ENCODE measurements at places on chromosomes 11 and 22. TPM values are rescaled to one million over a fixed set of nuclear protein-coding genes. Genes with fewer than 3 reads are reported as not detected.

DNA sequence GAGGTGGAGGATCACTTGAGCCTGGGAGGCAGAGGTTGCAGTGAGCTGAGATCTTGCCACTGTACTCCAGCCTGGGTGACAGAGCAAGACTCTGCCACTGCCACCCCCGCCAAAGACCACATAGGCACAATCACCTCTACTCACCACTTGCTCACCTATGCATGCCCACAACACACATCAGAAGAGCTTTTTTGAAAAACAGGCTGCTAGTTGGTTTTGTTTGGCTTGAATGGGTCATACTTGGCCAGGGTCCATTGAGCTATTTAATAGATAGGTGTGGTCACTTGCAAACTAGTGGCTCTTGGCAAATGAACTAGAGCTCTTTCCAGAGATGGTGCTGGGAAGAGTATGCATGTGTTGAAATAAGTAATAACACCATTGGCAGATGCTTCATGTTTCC, 80.1 kb downstream of the EMSY start:
- no peak for DNase-seq
- no peaks in the 10 kb centered on the region for H3K27me3 ChIP-seq
- no peaks in the 10 kb centered on the region for H3K4me1 ChIP-seq
- peaks cover 54% of the 10 kb centered on the region for H3K36me3 ChIP-seq
- H3K4me3 ChIP-seq: no peak overlapping the region

DNA sequence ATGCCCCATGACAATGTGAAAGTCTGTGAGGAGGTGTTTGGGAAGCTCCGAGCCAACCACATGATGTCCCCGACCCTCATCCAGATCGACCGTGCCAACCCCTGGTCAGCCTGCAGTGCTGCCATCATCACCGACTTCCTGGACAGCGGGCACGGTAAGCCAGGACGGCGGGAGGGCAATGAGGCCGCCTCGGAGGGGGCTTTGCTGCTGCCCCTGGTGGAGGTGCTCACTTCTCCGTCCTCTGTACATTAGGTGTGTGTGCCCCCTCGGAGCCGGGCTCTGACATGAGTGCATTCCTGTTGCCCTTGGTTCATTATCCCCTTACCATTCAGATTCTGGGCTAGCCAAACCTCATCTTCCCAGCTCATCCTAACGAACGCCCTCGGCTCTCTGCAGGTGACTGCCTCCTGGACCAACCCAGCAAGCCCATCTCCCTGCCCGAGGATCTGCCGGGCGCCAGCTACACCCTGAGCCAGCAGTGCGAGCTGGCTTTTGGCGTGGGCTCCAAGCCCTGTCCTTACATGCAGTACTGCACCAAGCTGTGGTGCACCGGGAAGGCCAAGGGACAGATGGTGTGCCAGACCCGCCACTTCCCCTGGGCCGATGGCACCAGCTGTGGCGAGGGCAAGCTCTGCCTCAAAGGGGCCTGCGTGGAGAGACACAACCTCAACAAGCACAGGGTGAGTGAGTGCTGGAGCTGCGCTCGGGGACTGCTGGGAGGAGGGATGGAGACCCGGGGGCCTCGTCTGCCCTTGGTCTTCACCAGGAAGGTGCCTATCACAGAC, 13.8 kb downstream of the ADAMTS15 start:
- no peak for DNase-seq
- H3K4me3 ChIP-seq: no peak overlapping the region
- H3K36me3 ChIP-seq: no peaks in the 10 kb centered on the region
- no peaks in the 10 kb centered on the region for H3K27me3 ChIP-seq
- H3K27ac ChIP-seq: no peak overlapping the region

DNA sequence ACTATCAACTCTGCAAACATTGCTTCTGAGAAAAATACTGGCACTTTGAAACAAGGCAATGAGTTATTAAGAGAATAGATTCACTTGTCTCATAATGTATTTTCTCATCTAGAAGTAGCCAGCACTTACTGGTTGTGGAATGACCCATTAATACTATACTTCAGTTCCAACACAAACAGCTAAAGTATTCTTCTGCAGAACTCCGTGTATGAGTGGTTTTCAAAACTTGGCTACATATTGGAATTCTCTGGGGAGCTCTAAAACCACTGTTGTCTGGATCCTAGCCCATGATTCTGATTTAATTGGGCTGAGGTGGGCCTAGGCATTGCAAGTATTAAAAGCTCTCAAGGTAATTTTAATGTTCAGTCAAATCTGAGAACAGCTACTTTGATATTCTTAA, 1416.4 kb upstream of the RAG2 start:
- H3K4me1 ChIP-seq: no peaks in the 10 kb centered on the region
- no peak overlapping the region for H3K4me3 ChIP-seq
- no peaks in the 10 kb centered on the region for H3K27me3 ChIP-seq

GRCh38 chr11:94271885-94272372, 32.5 kb upstream of the IZUMO1R start:
- no peak for DNase-seq
- H3K4me3 ChIP-seq: no peak overlapping the region
- no peaks in the 10 kb centered on the region for H3K4me1 ChIP-seq
- H3K27ac ChIP-seq: no peak overlapping the region
- H3K36me3 ChIP-seq: no peaks in the 10 kb centered on the region

- no peak for DNase-seq
- no peak overlapping the region for H3K4me3 ChIP-seq
- H3K27me3 ChIP-seq: no peaks in the 10 kb centered on the region
- H3K27ac ChIP-seq: no peak overlapping the region
Observed at GRCh38 chr11:116461789-116462188, 311.0 kb downstream of the BUD13 start.

DNA sequence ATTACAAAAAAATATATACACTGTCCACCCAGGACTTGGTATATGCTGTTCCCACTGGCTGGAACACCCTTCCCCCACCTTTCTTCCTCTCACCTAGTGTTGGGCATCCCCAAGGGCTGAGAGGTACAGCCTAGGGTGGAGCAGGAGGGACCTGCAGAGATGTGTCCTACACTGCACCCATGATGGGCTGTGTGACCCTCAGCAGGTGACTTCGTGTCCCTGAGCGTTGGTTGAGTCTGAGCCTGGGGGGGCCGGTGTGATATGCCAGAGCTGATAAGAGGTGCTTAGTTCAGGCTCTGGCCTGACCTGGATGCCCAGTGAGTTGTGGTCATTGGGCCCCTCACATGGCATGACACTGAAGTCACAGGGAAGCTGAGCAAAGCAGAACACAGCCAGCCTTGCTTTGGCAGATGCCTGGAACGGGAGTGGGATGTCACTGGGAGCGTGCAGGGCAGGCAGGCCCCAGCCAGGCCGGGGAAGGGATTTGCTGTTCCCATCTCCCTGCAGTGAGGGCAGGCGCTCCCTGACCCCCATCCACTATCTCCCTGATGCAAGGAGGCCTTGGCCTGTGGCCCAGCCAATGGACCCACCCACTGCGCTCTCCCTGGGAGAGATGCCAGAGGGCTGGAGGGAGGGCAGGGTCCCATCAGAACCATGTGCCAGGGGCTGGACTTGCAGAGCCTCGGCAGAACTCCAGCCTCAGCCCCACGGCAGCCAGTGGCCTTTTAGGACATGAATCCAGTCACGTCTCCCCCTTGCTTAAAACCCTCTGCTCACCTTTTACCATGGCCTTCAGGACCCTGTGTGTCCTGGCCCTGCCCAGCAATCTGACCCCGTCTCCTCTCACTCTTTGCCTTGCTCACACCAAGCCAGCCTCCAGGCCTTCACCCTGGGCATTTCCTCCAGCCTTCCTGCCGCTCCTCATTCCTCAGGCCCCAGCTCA, 138.9 kb downstream of the MN1 start:
- H3K36me3 ChIP-seq: no peaks in the 10 kb centered on the region
- H3K4me1 ChIP-seq: no peaks in the 10 kb centered on the region
- no peak overlapping the region for H3K4me3 ChIP-seq
- H3K27ac ChIP-seq: no peak overlapping the region
- no peaks in the 10 kb centered on the region for H3K27me3 ChIP-seq
- DNase-seq: no peak

GRCh38 chr11:18727479-18728236, 1.7 kb upstream of the IGSF22 start:
- H3K27ac ChIP-seq: no peak overlapping the region
- H3K4me1 ChIP-seq: no peaks in the 10 kb centered on the region
- peak; percentile 43 for DNase-seq
- H3K36me3 ChIP-seq: no peaks in the 10 kb centered on the region
- no peaks in the 10 kb centered on the region for H3K27me3 ChIP-seq
- no peak overlapping the region for H3K4me3 ChIP-seq

GRCh38 chr11:116993599-116993998, 104.6 kb downstream of the SIK3 start:
- H3K36me3 ChIP-seq: no peaks in the 10 kb centered on the region
- H3K27ac ChIP-seq: no peak overlapping the region
- H3K27me3 ChIP-seq: no peaks in the 10 kb centered on the region
- peaks cover 10% of the 10 kb centered on the region for H3K4me1 ChIP-seq

GRCh38 chr11:8011981-8012444, 24.9 kb downstream of the EIF3F start:
- no peak for DNase-seq
- H3K27me3 ChIP-seq: peaks cover 11% of the 10 kb centered on the region
- H3K36me3 ChIP-seq: no peaks in the 10 kb centered on the region
- H3K4me3 ChIP-seq: no peak overlapping the region

GRCh38 chr11:27213232-27213660, 149.8 kb downstream of the CCDC34 start:
- no peak for DNase-seq
- H3K27ac ChIP-seq: no peak overlapping the region
- no peak overlapping the region for H3K4me3 ChIP-seq
- no peaks in the 10 kb centered on the region for H3K36me3 ChIP-seq

- H3K4me3 ChIP-seq: no peak overlapping the region
- H3K4me1 ChIP-seq: no peaks in the 10 kb centered on the region
- no peak for DNase-seq
- peaks cover 3% of the 10 kb centered on the region for H3K27me3 ChIP-seq
- H3K27ac ChIP-seq: no peak overlapping the region
- H3K36me3 ChIP-seq: no peaks in the 10 kb centered on the region
Observed at GRCh38 chr11:10395166-10395897, 59.7 kb upstream of the AMPD3 start.

DNA sequence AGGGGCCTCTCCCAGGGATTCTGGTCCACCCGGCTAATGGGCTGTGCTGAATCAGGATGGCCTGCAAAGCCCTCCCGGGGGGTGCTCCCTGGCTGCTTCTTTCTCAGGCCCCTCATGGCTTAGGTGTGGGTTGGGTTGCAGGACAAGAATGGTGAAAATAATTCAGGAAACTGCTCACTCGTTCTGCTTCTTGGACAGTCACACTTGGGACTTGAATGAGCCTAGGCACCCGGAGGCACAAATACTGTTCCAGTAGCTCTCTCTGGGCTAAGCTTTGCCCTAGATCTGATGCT, 83.2 kb downstream of the TRIM29 start:
- H3K4me3 ChIP-seq: no peak overlapping the region
- peaks cover 2% of the 10 kb centered on the region for H3K27me3 ChIP-seq
- no peak overlapping the region for H3K27ac ChIP-seq
- DNase-seq: no peak
- H3K4me1 ChIP-seq: no peaks in the 10 kb centered on the region

DNA sequence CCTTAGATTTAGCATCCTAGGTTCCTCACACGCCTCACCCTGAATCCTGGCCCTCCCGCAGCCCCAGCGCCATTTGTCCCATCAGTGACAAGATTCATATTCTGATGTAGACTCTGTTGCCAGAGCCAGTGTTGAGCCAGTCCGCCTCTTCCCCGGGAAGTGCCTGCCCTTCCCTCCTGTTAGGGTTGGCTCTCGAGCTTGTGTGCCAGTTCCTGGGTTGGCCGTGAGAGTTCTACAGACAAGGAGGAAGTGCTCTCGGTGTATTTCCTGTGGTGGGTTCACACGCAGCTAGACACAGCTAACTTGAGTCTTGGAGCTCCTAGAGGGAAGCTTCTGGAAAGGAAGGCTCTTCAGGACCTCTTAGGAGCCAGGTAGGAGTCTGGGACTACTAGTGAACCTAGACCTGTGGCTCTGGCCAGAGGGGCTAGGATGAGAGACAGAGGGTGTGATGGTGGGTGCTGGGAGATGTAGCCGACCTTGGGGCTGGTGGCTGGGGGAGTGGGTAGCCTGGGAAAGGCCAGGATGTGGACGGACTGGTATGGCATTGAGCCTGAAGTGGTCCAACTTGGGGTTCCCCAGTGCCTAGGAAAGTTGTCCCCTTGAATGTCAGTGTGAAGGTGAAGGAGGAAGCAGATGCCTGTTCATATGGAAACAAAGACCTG, at the start of gene IL18BP:
Gene IL18BP, plus strand, starts transcription at position 261 of the 662 bp plus-strand sequence. CDS start 1,076 bp downstream, outside the sequence.
- H3K36me3 ChIP-seq: peaks cover 24% of the 10 kb centered on the region
- H3K27me3 ChIP-seq: no peaks in the 10 kb centered on the region
- peak; percentile 81 for DNase-seq

DNA sequence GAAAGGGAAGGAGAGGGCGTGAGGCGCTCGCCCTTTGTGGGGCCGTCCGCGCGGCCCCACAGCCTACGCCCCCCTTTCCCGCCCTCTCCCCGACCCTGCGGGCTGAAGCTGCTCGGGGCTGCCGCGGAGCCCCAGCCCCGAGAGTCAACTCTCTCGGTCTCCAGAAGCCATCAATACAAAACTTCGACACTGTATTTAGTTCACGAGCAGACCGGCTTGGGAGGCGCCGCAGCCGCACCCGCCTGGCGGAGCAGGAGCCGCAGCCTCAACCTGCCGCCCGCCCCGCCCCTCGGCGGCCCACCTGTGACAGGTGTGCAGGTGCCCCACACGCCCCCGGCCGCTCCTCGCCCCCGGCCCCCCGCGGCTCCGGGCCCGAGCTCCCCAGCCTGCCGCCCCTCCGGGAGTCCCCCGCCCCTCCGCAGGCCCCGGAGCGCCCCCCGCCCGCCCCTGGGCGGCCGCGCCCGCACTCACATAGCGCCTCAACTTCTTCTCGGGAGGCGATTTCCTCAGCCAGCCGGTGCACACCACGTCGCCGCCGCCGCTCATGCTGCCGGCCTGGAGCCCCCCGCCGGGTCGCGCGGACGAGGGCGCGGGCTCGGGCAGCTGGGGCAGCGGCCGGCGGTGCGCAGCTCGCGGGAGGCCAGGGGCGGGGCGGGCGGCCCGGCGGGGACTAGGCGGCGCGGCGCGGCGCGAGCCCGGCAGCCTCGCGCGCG, at the start of gene GAB2:
Gene GAB2, minus strand, starts transcription at position 646 of the 713 bp plus-strand sequence. Its CDS starts 100 bp downstream, at position 546.
- peaks cover 27% of the 10 kb centered on the region for H3K4me1 ChIP-seq
- DNase-seq: peak; percentile 22
- peak within 1 kb of the TSS; percentile 23 for H3K27ac ChIP-seq
- peaks cover 6% of the 10 kb centered on the region for H3K27me3 ChIP-seq
- H3K4me3 ChIP-seq: peak within 1 kb of the TSS; percentile 71

- no peak overlapping the region for H3K4me3 ChIP-seq
- H3K27ac ChIP-seq: no peak overlapping the region
- H3K4me1 ChIP-seq: no peaks in the 10 kb centered on the region
- H3K36me3 ChIP-seq: no peaks in the 10 kb centered on the region
- no peak for DNase-seq
Observed at GRCh38 chr11:84558085-84558905, 1068.8 kb downstream of the DLG2 start.

- no peaks in the 10 kb centered on the region for H3K27me3 ChIP-seq
- peak overlapping the region; percentile 38 for H3K27ac ChIP-seq
- H3K4me1 ChIP-seq: peaks cover 32% of the 10 kb centered on the region
- peak; percentile 68 for DNase-seq
- H3K4me3 ChIP-seq: peak overlapping the region; percentile 39
Observed at GRCh38 chr11:68528630-68529029, 68.1 kb downstream of the PPP6R3 start.

Gene MDK
- 6.1 TPM for total RNA-seq

Gene RAG2
- not detected for total RNA-seq

Gene OR8G1
- not detected for total RNA-seq

Gene MAP6
- 0.44 TPM for total RNA-seq

Gene SLC37A2
- total RNA-seq: not detected

Gene CFAP300
- total RNA-seq: not detected

Gene TREH
- total RNA-seq: not detected

Gene ATG2A
- 234 TPM for total RNA-seq

Gene HRAS
- 35.0 TPM for total RNA-seq

Gene NXPE1
- not detected for total RNA-seq

Gene RAB39A
- total RNA-seq: not detected

Gene TPCN2
- total RNA-seq: 20.5 TPM

Gene OR51A2
- total RNA-seq: not detected

Gene NTM
- not detected for total RNA-seq
